Right cardiac atrium (tissue), 5 donors: ENCODE measurements at places on chromosomes 13 and 19.

DNA sequence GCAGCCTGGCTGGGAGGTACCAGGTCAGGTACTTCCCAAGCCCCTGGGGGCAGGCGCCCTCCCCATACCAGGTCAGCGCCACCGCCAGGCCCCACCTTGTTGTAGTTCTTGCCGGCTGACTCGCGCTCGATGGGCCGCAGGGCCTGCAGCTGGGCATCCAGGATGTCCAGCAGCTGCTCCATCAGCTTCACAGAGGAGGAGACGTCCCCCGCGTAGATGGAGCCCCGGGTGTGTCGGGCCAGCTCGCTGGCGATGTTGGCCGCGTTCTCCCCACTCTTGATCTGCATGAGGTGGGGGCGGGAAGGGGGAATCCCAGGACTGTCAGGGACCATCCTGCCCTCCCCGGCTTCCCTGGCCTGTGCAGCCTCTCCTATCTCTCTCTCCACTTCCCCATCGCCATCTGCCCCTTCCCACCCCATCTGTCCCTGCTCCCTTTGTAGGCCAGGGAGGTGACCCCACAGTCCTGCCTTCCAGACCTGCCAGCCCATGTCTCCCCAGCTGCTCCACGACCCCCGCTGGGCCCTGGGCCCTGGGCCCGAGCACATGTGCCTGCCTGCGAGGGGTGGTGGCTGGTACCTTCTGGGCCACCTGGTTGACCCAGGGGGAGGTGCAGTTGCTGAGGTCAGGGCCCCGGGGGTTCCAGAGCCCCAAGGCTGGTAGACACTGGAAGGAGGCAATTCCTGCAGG, 23.8 kb upstream of the ASF1B start:
- DNase-seq: no peak

GRCh38 chr13:105213512-105213911, 1322.0 kb downstream of the EFNB2 start:
- DNase-seq: no peak

- DNase-seq: no peak
Observed at GRCh38 chr13:23399347-23399746, 34.2 kb downstream of the SACS start.

DNA sequence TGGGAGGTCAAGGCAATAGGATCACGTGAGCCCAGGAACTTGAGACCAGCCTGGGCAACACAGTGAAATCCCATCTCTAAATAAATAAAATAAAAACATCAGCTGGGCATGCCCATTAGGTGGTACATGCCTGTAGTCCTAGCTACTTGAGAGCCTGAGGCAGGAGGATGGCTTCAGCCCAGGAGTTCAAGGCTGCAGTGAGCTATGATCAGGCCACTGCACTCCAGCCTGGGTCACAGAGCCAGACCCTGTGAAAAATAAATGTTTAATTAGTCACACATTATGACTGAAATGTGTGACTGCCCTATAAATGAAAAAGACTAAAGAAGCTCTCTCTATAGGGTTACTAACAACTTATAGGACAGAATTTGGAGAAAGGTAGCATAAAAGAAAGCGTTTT, 37.7 kb downstream of the USP12 start:
- no peak for DNase-seq

DNA sequence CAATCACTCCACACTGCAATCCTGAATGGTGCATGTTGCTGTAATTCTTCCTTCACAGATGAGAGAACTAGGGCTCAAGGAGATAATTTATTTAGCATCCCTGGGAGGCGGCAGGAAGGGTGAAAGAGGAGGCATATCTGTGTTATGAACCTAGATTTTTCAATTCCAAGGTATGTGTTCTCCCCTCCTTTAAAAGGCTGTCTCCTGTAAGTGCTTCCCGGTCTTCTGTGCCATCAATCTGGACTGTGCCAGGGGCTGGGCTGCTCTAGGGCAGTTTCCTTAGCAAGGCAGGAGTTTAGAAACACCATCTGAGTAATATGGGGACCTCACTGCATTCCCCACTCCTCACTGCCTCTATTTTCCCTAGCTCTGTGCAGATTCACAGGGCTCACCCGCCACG, 185.0 kb downstream of the RFC3 start:
- no peak for DNase-seq

DNA sequence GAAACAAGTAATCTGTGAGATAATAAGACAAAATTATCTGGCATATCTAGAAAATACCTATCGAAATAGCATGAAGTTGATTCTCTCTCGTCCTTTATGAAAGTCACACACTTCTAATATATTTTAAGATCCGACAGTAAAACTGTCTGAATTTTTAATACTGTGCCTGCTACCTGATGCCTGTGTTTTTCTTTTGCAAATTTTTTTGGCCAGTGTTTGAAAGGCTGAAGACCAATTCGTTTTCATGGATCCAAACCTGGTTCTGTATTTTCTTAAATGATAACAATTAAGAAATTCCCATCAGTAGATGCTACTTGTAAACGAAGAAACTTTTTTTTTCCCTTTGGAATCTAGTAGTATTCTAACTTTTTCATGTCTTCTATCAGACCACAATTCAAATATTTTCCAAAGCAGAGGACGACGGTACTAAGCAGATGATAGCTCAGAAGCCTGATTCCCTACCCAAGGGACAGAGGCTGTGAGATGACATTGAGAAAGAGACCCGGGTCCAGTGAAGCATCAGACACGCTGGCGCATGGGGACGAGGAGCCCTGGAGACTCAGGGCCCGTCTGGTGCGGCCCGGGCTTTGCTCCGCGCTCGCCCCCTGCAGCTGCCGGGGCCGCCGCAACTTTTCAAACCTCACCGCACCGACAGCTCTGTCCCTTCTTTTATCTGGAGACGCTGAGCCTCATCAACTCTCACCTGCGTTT, 49.5 kb upstream of the PABPC3 start:
- no peak for DNase-seq

- no peak for DNase-seq
Observed at GRCh38 chr13:53098455-53098854, 69.8 kb downstream of the OLFM4 start.

DNA sequence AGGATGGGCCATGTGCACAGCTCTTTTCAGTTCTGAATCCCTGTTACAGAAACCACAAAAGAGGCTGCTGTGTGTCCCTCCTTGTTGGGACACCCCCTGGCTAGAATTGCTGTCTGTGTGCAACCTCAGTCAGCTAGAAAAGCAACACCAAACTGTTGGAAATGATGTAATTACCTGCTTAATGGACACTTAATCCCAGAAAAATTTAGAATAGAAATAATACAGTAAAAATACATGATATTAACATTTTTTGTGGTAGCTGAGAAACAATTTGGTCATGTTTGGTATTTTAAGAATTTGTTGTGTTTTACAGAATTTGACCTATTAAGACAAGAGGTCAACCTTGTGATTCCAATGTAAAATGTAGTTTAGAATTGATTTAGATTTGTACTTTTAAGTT, 46.8 kb downstream of the FAM124A start:
- DNase-seq: no peak

DNA sequence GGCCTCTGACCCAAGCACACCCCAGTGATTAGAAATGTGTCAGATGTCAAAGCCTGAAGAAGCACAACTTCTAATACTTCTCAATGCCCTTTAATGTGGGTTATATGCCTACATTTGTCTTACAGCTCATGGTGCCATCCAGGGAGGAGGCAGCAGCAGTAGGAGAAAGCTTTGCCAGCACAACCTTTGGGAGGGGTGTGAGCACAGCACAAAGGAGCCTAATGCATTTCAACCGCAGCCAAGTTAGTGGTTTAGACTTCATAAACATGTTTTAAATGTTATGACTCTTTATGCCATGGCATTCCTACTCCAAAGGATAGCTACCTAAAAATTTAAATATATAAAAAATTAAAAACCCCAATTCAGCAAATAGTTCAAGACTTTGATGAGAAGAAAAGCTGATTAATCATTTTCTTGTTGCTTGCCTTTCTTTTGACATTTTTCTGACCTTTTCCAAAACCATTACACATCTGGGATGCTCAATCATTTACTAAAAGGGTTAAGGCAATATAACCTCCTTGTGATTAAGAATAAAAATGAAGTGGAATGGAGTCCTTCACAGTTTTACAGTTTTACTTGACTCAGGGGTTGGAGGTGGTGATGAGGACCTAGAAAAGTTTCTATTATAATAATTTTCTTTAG, 142.7 kb downstream of the DLEU7 start:
- no peak for DNase-seq

DNA sequence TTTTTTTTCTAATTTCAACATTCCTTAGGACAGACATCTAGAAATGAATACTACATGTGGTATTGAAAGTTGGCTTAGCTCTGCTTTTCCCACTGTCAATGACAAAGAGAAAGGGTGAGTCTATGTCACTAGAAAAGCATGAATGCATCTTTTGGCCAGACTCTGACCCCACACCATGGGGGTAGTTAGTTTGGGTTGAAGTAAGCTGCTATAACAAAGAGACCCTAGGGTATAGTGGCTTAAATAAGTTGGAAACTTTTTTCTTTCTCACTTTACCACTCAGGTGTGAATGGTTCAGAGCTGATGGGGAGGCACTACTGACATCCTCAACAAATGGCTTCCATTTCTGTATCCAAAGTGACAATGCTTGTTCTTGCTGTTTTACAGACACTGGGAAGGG, 161.5 kb downstream of the DLEU7 start:
- no peak for DNase-seq
